KG1 (cell line): ENCODE measurements at places on chromosomes 5 and 9.
A peak's percentile ranks its signal among the peaks of the same experiment; 100 is the strongest.

GRCh38 chr5:78763659-78764189 is 115.2 kb upstream of the LHFPL2 start:
- DNase-seq, result no peak

- peak; percentile 69 for DNase-seq
These were observed 681 bp downstream of the F2R start for GRCh38 chr5:76716456-76717157.

- DNase-seq, result no peak
These were observed 21.8 kb downstream of the DENND4C start for GRCh38 chr9:19252174-19252884.

DNA sequence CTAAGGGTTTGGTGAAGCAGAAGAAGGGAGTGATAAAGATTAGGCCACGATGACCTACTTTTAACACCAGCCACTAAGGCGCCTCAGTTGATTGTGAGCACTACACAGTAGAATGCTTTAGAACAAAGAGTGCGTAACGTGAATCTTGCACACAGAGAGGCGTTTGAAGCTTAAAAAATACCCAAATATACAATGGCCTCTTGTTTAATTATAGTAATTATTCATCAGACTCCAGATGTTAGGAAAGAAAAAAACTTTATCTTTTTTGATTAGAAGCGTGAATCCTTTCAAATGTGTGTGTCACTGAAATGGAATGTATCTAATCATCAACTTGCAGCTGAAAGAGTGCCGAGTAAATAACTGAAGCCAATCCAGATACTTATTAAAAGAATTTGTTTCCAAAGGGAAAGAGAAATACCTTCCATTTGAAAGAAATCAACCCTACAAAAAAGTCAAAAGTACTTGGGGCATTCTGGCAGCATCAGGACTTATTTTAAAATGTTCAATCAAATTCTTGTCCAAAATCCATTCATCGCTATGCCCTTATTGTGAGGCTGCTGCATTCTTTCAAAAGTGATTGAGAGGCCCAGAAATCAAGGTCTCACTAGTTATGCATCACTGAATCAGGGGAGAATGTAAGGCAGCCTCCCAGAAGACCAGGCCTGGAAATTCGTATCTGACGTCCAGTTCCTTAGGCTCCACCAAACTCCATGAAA is 337.5 kb downstream of the ZNF608 start:
- no peak for DNase-seq

GRCh38 chr5:158976035-158976434 is 123.7 kb downstream of the EBF1 start:
- DNase-seq, result no peak

GRCh38 chr5:138545919-138546562 is 3.0 kb upstream of the ETF1 start:
- no peak for DNase-seq

GRCh38 chr9:137630679-137631078 is 11.9 kb downstream of the EHMT1 start:
- DNase-seq, result no peak

GRCh38 chr9:108939975-108940374 is 5.8 kb downstream of the ABITRAM start:
- no peak for DNase-seq

GRCh38 chr9:76458903-76459693 is at the start of gene GCNT1:
Gene GCNT1, plus strand, starts transcription at chr9:76459182. Its CDS starts 43,200 bp downstream, at chr9:76502382.
- peak; percentile 80 for DNase-seq

DNA sequence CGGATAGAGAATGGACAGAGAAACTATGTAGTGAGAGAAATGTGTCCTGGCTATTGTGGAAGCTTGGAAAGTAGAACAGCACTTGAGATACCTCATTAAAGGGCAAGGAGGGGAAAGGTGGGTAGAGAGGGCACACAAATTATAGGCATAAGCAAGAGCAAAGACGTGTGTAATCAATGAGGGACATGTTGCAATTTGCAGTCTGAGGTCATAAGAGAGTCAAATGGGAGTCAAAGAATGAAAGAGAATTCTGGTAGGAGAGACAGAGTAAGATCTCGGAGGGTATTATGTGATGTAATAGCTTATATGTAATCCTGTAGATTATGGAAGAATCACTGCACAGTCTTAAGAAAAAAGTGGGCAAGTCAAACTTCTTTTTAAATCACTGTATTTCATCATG is 312.0 kb upstream of the RGMB start:
- no peak for DNase-seq

DNA sequence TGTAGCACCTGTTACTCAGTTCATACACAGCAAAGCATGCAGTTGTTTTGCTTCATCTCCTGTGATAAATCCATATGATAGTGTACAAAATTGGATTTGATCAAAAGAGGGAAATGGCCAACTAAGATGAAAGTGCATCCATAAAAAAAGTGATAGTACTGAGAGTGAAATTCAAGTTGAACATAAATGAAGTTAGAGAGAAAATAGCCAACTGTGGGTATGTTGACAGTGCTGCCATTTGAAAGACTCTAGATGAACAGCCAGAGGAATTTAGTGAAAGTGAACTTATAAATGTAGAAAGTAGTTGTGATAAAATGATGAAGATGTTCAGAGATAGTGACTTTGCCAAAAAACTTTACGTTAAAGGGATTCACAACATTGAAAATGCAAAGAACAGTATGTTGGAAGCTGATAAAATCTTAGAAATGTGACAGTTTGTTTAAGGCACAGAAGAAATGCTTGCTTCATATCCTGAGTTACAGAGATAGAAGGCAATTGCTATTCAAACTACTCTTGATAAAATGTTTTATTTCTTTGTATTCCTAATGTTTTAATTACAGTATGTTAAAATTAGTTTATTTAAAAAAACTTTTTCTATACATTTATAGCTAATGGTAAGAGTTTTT is 119.7 kb downstream of the DMXL1 start:
- no peak for DNase-seq

DNA sequence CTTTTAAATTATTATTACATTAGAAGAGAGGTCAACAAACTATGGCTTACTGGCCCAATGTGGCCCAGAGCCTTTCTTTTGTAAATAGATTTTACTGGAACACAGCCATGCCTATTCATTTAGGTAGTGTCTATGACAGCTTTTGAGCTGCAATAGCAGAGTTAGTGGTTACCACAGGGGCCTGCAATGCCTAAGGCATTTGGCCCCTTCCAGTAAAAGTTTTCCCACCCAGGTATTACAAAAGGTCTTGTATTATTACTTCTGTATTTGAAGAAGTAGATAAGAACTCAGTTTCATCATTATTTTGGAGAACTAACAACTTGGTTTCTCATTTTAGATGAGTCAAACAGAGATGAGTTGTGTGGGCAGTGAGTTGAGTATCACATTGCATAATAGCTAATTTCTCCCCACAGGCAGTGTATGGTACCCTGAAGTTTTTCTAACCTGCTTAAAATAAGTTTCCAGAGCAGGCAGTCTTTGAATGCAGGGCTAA is 9.5 kb downstream of the MTRR start:
- no peak for DNase-seq

- DNase-seq, result no peak
These were observed 27.2 kb upstream of the CCNJL start for GRCh38 chr5:160339406-160340130.

DNA sequence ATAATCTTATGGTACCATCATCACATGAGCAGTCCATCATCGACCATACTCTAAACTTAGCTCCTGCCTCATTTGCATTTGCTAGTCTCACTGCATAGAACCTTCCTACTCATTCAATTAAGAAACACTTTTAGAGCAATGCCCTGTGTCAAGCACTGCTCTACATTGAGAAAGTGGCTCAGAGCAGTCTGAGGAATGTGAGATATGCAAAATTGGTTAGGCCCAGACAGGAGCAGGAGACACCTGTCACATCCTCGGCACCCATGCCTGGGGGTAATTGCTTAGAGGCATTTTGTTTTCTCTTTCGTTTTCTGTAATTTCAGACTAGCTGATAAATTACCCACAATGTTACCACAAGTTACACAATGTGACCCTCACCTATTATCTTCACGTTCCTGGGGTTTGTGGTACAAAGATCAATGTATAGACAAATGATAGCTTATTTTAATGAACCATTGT is 4.9 kb upstream of the RARS1 start:
- DNase-seq, result no peak
